Upper lobe of right lung (tissue), 1 donor: ENCODE measurements at places on chromosomes 6 and 20.
A peak's percentile ranks its signal among the peaks of the same experiment; 100 is the strongest.

- H3K27me3 ChIP-seq: no peaks in the 10 kb centered on the region
- peaks cover 27% of the 10 kb centered on the region for H3K36me3 ChIP-seq
- no peak overlapping the region for H3K27ac ChIP-seq
- peaks cover 45% of the 10 kb centered on the region for H3K4me1 ChIP-seq
Observed at GRCh38 chr6:36980876-36981619, 4.9 kb downstream of the MTCH1 start.

GRCh38 chr20:62359043-62359490 lies 8.0 kb downstream of the LAMA5 start:
- no peaks in the 10 kb centered on the region for H3K27me3 ChIP-seq
- no peak overlapping the region for H3K4me3 ChIP-seq
- no peaks in the 10 kb centered on the region for H3K36me3 ChIP-seq
- DNase-seq: no peak

GRCh38 chr6:108799354-108799717 lies 48.9 kb upstream of the ARMC2 start:
- no peak for DNase-seq
- H3K27me3 ChIP-seq: no peaks in the 10 kb centered on the region
- H3K36me3 ChIP-seq: no peaks in the 10 kb centered on the region
- H3K27ac ChIP-seq: no peak overlapping the region

DNA sequence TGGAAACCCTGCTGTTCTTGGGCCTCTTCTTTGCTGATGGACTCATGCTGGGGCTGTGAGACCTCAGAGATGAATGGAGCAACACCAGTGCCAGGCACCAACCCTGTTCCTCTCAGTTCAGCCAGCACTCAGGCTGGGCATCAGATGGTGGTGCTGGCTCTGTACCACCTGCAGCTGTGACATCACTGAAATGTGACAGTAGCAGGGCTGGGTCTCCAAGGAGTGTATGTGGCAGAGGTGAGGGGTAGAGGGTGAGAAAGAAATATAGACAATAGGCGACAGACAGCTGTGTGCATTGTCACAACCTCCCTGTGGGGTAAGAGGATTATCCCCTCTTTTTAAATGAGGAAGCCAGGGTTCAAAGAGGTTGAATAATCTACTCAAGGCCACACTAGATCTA lies at the start of gene TP53TG5:
Gene TP53TG5 (minus strand): TSS at position 135 of the 400 bp plus-strand sequence. CDS start 89 bp downstream, at position 46.
- H3K36me3 ChIP-seq: no peaks in the 10 kb centered on the region
- peaks cover 3% of the 10 kb centered on the region for H3K4me1 ChIP-seq
- H3K4me3 ChIP-seq: no peak within 1 kb of the TSS
- no peak for DNase-seq

DNA sequence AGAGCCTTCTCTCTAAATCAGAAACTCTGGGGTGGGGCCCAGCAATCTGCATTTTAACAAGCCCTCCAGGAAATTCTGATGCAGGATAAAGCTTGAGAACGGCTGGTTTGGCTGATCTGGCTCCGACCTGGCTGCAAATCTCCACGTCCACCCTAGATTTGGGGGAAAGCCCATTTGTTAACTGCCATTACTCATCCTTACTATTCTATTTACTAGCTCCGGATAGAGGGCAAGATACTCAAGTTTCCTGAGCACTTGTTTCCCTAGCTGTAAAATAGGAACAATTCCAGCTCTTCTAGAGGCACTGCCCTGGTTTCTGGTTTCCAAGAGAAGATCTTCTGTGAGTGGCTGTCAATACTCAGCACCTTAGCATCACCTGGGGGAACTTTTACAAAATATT lies 44.4 kb downstream of the DAAM2 start:
- no peaks in the 10 kb centered on the region for H3K27me3 ChIP-seq
- no peak overlapping the region for H3K27ac ChIP-seq
- peaks cover 9% of the 10 kb centered on the region for H3K4me1 ChIP-seq
- no peak for DNase-seq

DNA sequence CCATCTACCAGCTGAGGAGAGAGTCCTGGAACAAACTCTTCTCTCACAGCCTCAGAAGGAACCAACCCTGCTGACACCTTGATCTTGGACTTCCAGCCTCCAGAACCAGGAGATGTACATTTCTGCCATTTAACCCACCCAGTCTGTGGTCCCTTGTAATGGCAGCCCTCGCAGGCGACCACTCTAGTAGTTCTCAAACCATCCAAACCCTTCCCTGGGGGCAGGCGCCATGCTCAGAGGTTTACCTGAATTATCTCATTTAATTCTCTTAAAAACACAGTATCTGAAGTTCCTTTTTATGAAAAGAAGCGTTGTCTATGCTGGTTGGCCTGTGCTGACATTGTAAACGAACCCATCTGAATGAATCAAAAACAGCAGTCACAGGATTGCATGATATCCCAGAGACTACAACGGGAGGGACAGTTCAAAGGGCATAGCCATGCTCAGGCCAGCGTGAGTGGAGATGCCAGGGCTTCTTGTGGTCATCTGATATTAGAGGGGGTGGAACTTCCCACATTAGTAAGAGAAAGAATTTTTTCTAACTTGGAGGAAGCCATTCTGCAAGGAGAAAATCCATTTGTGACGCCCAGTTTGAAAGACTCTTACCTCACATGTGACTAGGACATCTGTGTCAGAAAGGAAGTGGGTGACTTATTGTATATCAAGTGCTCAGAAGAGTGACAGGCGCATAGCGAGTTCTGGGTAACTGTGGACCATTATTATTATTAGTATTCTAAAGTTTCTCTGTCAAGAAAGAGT lies 17.2 kb upstream of the TAGAP start:
- DNase-seq: no peak
- peaks cover 10% of the 10 kb centered on the region for H3K4me1 ChIP-seq
- H3K4me3 ChIP-seq: no peak overlapping the region
- peaks cover 4% of the 10 kb centered on the region for H3K27me3 ChIP-seq
- H3K36me3 ChIP-seq: no peaks in the 10 kb centered on the region
- peak overlapping the region; percentile 64 for H3K27ac ChIP-seq
